Caki2 (cell line): ENCODE measurements at places on chromosomes 3 and 15.

- no peak for DNase-seq
Observed at GRCh38 chr3:38544926-38545325, 48.8 kb downstream of the EXOG start.

GRCh38 chr3:128083396-128083795 lies 31.2 kb downstream of the SEC61A1 start:
- no peak for DNase-seq

- DNase-seq: no peak
Observed at GRCh38 chr15:43316971-43317346, 13.4 kb downstream of the LCMT2 start.

DNA sequence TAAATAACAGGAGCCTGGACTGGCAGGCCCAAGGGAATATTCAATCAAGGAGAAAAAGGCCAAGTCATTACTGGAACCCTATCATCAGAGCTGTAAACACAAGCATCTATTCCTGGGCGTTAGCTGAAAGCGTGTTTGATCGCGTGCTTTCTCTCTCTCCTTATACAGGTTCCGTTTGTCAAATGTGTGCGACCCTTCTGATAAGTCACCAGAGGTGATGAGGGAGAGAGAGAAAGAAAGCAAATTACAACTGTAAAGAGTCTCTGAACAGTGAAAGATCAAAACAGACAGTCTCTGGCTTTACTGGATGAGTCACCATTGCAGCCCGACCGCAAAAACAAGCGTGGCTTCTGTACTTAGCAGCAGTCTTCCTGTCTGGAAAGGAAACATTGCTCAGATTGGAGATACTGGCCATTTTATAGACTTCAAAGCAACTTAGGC lies 39.5 kb upstream of the TPRG1 start:
- DNase-seq: peak; percentile 73

DNA sequence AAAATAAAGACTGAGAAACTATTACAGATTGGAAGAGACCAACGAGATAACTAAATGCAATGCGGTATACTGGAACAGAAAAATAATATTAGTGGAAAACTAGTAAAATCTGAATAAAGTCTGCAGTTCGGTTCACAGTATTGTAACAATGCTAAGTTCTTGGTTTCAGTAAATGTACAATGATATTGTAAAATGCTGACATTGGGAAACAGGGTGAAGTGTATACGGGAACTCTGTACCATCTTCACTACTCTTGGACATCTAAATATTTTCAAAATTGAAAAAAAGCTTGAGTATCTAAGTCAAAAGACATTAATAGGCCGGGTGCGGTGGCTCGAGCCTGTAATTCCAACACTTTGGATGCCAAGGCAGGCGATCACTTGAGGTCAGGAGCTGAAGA lies 120.9 kb upstream of the KCNMB2 start:
- no peak for DNase-seq

GRCh38 chr3:152832046-152832445 lies 2.9 kb upstream of the P2RY1 start:
- no peak for DNase-seq

GRCh38 chr3:73094129-73094528 lies 32.7 kb downstream of the EBLN2 start:
- DNase-seq: peak; percentile 65

- no peak for DNase-seq
Observed at GRCh38 chr3:184306341-184306972, 7.4 kb downstream of the PSMD2 start.

DNA sequence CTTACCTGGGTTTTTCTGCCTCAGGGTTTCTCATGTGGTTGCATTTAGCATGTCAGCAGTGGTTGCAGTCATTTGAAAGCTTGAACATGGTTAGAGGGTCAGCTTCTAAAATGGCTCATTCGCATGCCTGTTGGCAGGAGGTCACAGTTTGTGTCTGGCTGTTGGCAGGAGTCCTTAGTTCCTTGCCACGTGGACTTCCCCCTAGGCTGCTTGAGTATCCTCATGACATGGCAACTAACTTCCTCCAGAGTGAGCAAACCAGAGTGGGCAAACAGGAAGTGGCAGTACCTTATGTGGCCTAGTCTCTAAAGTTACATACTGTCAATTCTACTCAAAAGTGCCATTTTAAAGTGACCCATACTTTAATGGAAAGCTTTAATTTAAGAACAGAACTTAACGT lies 3.4 kb upstream of the UNC13C start:
- DNase-seq: no peak

DNA sequence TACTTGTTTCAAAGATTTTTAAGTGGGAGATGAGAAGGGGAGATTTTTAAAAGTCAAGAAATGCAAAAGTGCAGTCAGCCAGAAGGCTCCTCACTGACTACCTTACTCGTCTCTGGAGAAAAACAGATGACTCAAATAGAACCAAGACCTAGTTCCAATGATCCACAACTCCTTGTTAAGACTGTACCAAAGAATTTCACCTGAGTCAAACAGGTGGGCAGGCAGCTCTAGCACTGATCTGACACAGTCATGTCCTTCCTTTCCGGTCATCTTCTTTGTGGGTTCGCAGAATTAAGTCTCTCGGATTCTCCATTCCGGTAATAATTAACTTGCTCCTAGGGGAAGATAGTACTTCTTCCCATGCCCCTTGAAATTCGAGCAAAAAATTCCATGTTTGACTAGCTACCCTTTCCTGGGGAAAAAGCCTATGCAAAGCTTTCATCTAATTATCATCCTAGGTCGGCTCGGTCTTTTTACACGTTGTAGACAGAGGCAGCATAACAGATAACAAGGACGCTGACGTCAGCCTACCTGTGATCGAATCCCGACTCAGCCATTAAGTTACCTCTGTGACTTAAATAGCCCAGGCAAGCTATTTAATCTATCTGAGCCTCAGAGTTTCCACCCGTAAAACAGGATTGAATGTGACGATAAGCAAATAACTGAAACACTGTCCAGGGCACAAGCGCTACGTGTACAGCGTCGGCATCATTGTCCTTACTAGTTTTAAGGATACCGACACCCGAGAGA lies 758 bp downstream of the SELENOK start:
- peak; percentile 45 for DNase-seq

DNA sequence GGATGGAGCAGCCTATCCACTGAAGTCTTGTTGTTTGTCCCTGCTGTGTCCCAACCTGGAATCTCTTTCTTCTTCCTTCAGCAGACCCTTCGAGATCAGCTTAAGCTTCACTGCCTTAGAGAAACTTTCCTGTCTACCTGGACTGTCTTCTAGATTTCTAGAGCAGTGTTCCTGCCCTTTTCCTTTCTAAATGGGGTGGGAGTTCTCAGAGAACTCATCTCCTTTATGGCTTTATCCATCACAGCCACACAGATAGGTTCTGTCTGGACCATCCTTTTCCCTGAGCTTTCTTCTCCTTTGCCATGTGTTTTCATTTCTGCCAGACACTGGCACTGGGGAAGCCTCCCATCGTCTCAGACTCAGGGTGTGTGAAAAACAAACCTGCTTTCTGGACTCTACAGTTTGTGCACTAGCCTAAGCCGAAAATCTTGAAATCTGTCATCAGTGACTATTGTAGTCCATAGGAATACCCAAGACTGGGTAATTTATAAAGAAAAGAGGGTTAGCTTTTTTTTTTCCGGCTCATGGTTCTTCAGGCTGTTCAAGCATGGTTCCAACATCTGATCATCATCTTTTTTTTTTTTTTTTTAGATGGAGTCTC lies 177.5 kb downstream of the PGPEP1L start:
- DNase-seq: peak; percentile 46

DNA sequence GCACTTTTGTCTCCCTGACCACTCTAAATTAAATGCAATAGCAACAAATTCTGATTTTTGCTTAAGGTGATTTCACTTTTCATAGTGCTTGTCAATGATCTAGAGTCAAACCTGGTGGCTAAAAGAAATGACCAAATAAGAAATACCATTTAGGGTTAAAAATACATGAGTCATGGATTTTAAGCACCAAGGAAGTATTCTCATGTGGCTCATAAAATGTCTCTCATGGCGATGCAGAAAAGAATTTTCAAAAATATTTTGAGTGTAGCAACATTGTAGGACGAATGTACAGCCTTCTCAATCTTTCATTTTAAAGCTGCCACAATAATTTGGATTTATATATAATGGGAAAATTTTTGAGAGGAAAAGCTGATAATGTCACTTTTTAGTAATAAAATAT lies 193.6 kb downstream of the EPHA3 start:
- DNase-seq: no peak

- DNase-seq: peak; percentile 77
Observed at GRCh38 chr3:55524565-55525244, 37.6 kb upstream of the WNT5A start.

DNA sequence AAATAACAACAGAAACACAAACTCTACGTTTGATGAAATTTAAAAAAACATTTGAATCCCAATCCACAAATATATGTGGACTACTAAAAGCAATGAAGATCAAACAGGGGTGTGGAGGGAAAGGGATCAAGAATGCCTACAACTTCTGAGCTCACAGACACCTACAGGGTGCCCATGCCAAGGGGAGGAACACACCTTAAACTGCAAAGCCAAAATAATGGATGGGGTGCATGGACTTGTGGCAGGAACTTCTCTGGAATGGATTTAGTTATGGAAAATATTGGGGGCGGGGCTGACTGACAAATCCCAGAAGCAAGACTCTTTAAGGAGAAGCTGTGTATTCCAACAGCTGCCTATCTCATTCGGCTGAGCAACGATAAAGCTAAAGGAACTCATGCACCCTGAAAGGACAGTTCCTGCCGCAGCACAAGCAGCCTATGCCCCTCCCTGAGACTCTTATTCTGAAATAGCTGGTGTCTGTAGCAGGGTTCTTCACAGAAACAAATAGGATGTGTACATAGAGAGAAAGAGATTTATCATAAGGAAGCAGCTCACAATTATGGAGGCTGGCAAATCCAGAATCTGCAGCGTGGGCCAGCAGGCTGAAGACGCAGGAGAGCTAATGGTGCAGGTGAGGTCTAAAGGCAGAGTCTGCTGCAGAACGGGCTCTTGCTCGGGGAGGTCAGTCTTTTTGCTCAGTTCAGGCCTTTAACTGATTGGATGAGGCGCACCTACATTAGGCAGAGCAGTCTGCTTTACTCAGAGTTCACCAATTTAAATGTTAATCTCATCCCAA lies 24.5 kb upstream of the PLA2G4D start:
- DNase-seq: no peak

- DNase-seq: no peak
Observed at GRCh38 chr3:137760341-137761098, 3.6 kb upstream of the SOX14 start.

DNA sequence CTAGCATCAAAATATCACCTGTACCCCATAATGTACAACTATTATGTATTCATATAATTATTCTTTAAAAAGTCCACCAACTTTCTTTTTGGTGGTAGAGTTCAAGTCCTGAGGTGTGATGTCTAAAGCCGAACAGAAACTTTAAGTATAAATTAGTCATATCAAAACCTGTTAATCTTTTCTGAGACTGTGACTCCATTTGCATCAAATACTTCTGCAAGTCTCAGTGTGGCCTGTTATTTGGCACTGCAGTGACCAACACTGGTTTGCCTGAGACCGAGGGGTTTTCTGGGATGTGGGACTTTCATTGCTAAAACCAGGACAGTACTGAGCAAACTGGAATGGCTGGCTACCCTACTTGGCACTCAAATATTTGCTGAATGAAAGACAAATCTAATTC lies 7.3 kb downstream of the NGLY1 start:
- no peak for DNase-seq

DNA sequence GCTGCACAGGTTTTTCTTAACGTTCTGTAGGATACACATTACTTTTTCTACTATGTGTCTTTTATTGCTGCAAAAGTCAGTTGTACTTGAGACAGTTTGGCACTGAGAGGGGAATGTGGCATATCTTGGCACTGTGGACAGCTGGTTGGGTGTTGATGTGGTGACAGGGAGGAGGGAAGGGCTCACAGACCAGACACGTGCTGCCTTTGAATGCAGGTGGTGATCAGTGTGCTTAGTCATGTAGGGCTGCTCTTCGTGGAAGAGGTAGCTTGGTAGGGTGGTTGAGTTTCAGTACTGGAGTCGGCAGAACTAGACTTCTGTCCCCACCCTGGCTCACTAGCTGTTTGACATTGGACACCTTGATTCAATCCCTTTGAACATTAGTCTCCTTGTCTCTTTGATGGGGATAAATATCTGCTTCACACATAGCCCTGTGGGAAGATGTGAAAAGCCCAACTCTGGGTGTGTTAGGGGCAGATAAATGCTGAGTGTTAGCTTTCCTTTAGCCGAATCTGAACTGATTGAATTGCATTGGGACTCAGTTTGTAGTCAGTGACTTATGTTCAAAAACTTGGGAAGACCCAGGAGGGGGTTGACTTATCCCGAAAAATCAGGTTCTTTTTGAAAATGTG lies 108.4 kb downstream of the PTPRG start:
- peak; percentile 47 for DNase-seq

DNA sequence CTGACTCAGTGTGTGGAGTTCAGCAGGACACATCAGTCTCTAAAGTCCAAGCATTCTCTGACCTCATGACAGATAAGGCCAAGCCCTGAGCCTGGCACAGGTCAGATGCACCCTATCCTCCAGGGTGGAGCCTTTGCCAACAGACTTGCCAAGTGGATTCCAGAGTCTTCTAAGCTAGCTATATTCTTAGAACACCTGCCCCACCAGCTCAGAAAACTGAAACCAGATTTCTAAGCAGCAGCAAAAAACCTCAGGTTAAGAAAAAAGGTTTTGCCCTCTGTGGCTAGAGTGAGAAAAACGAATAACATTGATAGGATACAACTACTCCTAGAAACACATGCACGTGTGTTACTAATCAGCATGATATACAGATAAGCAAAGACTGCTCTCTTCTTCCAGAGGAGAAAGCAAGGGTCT lies 11.6 kb downstream of the RMDN3 start:
- DNase-seq: no peak

DNA sequence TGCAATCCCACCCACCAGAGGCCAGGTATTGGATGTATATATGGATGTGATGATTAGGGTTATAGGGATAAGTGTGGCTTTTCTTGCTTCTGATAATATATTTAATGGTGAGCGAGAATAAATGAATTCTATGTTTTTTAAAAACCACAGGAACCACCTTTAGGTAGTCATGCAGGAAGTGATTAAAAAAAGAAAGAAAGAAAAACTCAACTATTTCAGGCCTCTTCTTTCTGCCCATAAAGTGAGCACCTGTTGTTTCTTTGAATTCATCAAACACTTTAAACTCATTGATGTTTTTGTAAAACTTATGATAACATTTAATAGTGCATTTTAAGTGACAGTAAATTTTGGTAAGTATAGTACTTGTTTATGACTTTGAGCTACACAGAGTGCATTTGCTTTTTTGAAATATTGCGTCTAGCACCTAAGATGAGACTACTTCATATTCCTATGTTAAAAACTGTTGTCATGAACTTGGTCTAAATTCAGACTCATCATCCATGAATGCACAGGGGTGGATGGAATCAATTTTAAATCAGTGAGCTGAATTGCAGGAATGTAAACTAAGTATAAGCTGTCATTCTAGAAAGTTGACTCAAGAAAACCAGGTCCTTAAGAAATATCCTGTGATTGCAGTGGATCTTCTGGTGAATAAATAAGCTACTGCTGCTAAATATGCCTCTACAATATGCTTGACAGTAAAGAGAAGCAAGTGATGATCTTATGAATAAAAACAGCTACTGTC lies 764.4 kb upstream of the NECTIN3 start:
- DNase-seq: no peak
